ENCODE measurements at places on chromosomes 7 and 10. TPM values are rescaled to one million over a fixed set of nuclear protein-coding genes. Genes with fewer than 3 reads are reported as not detected.

DNA sequence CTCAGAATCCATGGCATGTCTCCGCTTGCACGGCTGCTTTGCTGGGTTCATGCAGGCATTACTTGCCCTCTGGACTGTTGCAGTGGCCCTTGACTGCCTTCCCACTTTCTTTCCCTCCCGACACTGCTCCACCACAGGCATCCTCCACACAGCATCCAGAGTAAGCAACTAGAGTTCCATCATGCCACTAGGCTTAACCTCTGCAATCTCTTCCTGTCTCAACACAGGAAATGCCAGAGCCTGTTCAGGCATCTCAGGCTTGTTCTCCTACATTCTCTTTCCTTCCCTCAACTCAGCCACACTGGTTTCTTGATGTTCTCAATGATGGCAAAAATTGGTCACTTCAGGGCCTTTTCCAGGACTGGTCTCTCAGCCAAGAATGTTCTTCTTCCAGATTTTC lies 284.5 kb upstream of the KLF6 start:
- no peak for DNase-seq

- DNase-seq: no peak
Measured at GRCh38 chr10:127850944-127851343, 41.8 kb downstream of the CLRN3 start.

GRCh38 chr10:11724938-11725776 lies 17.0 kb upstream of the ECHDC3 start:
- DNase-seq: no peak

The SYCE1 gene
- not detected for total RNA-seq

The DGKB gene
- 3.5 TPM for total RNA-seq

- DNase-seq: no peak
Measured at GRCh38 chr10:10845826-10846503, 171.7 kb upstream of the CELF2 start.

The ZFAND2A gene
- 16.3 TPM for total RNA-seq

The STAG3 gene
- total RNA-seq: 1.4 TPM

Measured in mesothelial cell of epicardium (in vitro differentiated cells).